ENCODE measurements at places on chromosomes 2 and 18.
A peak's percentile ranks its signal among the peaks of the same experiment; 100 is the strongest.

DNA sequence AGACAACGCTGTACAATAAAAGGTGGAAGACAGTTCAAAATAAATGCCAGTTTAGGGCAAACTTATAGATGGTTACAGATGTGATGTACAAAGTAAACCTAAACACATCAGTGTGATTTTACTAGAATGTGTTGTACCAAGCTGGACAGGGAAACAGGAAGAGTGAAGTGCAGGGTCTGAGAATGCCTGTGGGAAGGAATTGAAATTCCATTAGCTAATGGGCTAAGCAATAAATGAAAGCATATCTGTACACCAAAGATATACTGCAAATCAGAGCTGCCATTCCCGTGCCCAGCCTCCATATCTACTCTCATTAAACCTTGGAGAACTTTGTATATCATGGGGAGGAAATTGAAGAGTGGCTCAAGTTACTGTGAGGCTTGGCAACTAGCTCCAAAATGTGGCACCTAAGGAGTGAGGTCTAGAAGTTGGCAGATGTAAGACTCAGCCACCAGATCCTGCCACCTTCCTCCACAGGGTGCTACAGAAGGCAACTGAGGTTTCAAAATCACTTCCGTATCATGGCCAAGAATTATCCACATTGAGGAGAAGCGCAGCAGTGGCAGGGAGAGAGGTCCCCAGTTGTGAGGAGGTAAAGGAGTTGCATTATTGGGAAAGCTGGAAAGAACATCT is 277.8 kb downstream of the TCF4 start:
- DNase-seq = no peak

DNA sequence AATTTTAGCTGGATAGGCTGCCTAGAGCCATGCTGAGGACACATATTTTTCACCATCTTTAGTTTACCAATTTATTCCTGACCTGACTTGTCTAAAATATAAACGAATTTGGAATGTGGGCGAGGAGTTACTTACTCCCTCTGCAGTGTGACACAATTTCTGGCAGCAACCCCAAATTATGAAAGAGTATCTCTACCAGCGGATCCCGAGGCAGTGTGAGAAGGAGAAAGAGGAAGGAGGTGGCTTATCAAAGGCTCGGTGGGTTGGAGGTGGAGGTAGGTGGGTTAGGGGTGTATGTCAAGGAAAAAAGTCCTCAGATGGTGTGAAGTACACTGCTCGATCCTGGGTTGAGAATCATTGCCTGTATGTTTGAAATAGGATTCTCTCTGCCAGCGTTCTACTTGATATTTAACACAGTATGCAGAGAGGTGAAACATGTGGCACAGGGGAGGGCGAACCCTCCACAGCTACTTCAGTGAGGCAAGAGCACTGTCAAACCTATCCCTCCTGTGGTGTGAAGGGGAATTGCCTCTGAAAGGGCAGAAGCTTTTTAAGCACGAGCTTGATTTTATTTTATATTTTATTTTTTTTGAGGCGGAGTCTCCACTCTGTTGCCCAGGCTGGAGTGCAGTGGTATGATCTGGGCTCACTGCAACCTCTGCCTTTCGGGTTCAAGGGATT is 76.0 kb downstream of the RFTN2 start:
- DNase-seq = peak; percentile 17

DNA sequence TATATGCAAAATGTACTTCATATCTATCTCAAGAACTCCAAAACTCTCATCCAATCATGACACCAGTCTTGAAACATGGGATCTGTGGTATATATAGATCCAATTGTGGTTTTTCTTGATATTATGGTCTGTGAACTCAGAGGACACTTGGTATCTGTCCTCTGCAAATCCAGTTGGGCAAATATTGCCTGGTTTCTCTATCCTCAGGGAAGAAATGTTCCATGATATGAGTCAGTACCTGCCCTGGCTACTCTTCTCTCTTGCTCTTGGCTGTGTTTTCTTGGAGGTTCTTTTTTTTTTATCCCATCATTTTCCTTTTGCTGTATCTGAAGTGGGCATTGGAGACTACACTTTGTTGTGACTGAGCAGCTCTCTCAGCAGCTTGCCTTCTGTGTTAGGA is 10.9 kb downstream of the NBEAL1 start:
- no peak for DNase-seq

DNA sequence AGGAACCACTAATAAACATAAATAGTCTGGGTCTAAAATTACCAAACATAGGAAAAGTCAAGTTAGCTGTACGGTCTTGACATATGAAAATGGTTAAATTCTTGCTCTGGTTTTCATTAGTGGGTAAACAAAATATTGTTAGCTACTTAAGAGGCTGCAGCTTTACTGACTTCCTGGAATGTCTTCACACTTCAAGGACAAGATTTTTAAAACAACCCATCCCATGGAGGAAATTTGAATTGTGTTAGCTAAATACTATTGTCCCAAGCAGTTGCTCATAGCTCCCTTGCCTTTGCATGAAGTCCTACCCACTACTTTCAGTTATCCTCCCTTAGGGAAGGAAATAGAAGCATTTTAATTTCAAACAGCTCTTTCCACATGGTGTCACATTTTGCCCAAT is 128.5 kb downstream of the EPHA4 start:
- DNase-seq = no peak

DNA sequence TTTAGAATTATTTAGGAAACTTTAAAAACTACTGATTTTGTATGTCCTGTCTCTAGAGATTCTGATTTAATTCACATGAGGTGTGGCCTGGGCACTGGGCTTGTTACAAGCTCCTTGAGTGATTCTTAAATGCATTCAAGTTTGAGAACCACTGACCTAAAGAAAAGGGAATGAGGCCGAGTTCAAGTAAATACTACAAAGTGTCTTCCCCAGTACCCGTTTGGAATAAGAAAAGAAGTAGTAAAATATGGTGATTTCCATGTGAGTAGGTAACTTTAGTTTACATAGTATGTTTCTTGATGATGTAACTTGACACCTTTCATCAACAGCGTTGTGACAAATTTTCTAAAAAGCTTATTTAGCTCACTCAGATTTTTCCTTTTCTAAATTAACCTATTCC is 1022.9 kb upstream of the NRXN1 start:
- DNase-seq = no peak

All from astrocyte of the hippocampus (primary cell).